ENCODE measurements at places on chromosomes 11 and 22.

GRCh38 chr11:11243590-11244469, 109.2 kb downstream of the CSNK2A3 start:
- peak; percentile 43 for DNase-seq

GRCh38 chr22:18905540-18906409, at the start of gene DGCR6:
Gene DGCR6, plus strand, starts transcription at chr22:18906320. Its CDS starts 55 bp downstream, at chr22:18906375.
- DNase-seq, result no peak

DNA sequence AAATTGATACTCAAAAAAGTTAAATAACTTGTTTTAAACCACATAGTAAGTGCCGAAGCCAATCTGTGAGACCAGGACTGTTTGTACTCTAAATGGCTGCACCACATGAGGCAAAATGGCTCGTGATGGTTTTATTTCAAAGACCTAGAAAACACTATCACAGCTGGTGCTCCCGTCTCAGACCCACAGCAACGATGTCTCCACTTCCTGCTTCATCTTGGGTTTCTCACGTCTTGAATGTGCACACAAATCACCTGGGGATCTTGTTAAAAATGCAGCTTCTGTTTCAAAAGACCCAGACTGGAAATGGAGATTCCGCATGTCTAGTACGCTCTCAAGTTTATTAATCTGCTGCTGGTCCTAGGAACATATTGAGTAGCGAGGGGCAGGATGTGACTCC, 1.2 kb downstream of the CD3E start:
- no peak for DNase-seq

DNA sequence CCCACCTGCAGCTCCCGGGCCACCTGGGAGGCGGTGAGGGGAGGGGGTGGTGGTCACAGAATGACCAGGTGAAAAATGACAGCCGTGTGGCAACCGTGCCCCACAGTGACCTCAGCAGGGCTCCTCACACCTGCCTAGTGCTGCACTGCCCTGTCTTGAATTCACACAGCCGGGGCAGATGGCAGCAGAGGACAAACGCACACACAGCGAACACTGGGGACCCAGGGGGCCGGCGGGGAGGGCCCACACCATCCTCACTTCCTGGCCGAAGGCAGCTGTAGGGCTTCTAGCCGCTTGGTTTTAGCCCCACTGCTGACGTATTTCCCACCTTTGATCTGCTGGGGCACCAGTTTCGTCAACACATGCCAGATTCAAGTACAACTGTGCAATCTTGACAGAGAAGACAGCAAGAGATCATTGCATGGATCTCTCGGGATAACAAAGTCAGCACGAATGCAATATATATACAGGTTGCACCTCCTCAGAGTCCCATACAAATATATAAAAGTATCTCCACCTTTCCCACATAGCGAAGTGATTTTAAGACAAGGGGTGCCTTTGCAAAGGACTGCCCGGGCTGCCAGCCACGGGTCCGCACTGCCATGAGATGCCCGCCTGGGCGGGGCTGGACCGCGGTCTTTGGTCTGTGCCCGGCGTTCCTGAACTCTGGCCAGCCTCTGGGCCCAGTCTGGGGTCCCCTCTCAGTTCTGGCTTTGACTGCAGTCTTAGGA, 26.9 kb downstream of the TRMU start:
- DNase-seq, result no peak

GRCh38 chr11:128235426-128235825, 351.9 kb downstream of the ETS1 start:
- DNase-seq, result peak; percentile 92

DNA sequence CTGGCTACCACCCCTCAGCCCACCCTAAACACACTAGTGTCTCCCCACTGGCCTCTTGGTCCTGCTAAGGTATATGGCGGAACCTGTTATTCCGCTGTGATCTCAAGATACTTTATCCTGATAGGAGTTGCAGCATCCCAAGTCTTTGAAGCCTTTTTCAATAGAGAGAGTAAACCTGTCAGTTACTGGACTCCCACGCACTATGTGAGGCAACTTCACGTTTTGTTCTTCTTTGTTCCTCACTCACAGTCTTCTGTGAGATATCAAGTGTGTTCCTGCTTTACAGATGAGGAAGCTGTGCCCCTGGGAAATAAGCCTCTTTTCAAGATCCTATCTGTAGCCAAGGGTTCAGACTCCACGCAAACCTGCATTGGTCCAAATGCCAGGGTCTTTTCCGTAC, 127.8 kb downstream of the MYO18B start:
- DNase-seq, result no peak

DNA sequence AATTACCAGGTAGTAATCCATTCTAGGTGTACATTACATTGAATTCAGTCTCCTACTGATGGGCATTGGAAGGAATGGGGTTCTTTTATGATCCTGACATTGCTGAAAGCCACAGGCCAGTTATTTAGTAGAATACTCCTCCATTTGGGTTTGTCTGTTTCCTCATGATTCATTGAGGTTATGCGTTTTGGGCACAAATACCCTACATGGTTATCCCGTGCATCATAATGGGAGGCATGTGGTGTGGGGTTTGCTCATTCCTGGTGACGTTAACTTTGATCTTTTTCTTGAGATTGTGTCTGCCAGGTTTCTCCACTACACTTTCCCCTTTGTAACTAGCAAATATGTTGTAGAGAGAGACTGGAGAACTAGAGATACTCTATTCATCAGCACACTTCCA, 5.5 kb downstream of the FOLR3 start:
- DNase-seq, result no peak

DNA sequence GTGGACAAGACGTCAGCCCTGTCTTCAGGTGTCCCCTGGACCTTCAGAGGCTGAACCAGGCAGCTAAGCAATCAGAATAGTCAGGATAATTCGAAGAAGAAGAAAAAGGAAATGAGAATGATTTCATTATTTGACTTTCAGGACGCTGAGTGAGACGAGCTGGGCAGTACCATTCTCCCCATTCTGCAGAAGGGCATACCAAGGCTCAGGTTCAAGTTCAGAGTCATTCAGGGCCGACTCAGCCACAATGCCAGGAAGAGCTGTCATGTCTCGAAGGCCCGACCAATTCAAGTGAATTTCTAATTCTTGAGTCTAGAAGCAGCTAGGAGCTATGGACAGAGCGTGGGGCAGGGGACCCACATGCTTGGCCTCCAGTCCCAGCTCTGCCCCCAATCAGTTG, 33.8 kb upstream of the CD82 start:
- no peak for DNase-seq

DNA sequence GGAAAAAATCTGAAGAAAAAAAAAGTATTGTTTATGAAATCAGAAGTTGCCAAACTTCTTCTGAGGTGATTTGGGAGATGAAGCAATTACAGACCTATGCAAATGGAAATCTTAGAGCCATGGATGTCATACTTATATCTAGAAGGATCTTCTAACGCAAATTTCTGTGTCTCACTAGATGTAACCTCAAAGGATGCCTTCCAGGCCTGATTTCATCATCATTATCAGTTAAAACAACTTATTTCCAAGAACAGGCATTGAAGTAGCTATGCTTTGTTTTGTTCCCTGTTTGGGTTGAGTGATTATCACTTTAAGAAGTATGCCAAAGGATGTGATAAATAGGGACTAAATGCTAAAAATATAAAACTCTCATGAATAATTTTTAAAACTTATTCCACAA, 43.9 kb upstream of the ANGPTL5 start:
- no peak for DNase-seq

DNA sequence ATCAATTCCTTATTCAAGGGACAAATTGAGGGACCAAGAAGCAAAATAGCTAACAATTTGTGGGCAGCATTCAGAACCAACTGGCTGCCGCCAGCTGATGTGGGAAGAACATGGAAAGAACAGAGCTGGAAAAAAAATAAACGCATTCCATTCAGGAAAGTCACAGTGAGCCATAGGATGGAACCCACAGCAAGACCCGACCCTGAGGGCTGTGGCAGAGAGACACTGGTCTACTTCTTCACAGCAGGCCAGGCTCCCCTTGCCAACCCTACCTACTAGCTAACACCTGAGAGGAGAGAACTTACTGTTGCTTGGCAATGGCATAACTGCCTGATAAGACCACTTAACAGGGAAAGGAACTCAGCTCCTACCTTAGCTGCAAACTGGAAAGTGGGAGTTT, 123.5 kb upstream of the APOA1 start:
- no peak for DNase-seq

DNA sequence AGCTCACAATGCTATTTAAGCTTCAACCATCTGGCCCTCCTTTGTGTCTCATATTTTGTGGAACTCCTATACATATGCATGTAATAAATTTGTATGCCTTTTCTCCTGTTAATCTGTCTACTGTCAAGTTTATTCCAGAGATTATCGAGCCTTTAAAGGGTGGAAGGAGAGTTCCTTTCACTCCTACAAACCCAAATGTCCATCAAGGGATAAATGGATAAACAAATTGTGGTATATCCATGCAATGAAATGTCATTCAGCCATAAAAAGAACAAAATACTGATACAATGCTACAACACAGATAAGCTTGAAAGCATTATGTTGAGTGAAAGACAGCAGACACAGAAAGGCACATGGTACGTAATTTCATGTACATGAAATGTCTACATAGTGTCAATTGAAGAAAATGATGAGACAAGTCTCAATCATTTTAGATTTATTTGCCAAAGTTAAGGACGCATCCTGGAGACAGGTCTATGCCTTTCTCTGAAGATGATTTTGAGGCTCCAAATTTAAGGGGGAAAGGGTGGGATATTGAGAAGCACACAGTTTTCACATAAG, 17.7 kb upstream of the FEZ1 start:
- DNase-seq, result no peak

DNA sequence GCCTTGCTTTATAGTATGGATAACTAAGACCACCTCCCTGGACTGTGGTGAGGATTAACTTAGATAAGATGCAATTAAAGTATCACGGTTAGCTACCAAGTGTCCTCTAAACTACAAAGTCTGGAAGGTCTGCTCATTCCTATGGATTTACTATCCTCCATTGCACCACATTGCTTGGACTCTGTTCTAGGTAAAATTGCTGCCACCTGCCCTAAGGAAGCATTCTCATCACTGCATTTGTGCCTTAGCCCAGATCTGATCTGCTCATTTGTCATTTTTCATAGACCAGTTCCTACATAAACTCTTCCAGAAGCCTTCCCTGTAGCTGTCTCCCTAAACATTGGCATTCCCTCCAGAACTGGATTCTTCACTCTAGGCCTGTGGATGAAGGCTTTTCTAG, 380.0 kb downstream of the INSC start:
- DNase-seq, result no peak

DNA sequence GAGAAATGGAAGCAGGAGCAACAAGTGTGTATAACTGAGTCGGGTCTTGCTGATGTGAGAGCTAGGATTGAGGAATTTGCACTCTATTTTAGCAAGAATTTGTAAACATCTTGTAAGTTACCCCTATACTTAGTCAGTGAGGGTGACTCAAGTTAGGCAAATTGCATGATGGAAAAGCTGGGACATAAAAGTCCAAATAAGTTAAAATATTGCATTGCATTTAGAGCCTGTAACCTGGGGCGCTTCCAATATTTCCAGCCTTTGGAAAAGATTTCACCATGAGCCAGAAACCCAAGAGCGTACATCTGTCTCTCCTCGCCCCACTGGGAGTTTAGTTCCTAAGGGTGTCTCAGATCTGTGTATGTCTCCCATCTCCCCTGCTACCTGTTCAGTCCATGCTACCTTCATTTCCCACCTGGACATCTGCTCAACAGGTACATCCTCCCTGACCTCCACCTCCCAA, 37.0 kb upstream of the ACCSL start:
- DNase-seq, result no peak

GRCh38 chr11:2211113-2211971, 39.7 kb upstream of the TH start:
- DNase-seq, result peak; percentile 38

- no peak for DNase-seq
These were observed 4.7 kb downstream of the LMF2 start for GRCh38 chr22:50502628-50503474.

- no peak for DNase-seq
These were observed 1.1 kb downstream of the GATD1 start for GRCh38 chr11:776263-776560.

DNA sequence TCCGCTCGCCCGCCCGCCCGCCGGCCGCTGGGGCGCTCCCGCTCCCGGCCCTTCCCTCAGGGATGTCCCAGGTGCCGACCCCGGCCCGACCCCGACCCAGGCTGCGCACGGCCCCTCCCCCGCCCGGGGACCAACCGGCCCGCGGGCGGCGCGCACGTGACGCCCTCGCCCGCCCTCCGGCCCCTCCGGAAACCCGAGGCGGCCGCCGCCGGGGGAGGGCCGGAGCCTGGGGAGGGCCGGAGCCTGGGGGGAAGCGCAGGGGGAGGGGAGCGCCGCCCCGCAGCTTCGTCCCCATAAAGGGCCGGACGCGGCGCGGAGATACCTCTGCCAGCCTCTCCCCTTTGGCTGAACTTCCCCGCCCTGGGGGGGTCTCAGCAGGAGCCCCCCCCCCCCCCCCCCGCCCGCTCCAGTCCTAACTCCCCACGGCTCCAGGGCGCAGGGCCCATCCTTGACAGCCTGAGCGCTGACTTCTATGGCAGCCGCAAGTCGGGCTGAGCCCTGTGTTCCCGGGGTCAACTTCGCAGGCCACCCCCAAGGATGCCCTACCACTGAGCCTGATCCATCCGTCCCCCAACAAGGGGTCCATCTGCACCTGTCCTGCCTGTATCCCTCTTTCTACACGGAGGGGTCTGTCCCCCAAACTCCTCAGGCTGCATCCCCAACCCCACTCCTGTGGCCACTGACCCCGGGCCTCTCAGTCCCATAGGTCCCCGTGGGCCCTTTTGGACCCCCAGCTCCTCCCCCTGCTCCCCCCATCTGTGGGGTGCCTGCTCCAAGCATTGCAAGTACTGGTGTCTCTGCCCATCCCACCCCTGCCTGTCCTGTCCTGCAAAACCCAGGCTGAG, at the start of gene MAPK12:
TSS of gene MAPK12 (minus strand) at position 69 of the 845 bp plus-strand sequence. CDS start 174 bp downstream, outside the sequence.
- DNase-seq, result no peak

DNA sequence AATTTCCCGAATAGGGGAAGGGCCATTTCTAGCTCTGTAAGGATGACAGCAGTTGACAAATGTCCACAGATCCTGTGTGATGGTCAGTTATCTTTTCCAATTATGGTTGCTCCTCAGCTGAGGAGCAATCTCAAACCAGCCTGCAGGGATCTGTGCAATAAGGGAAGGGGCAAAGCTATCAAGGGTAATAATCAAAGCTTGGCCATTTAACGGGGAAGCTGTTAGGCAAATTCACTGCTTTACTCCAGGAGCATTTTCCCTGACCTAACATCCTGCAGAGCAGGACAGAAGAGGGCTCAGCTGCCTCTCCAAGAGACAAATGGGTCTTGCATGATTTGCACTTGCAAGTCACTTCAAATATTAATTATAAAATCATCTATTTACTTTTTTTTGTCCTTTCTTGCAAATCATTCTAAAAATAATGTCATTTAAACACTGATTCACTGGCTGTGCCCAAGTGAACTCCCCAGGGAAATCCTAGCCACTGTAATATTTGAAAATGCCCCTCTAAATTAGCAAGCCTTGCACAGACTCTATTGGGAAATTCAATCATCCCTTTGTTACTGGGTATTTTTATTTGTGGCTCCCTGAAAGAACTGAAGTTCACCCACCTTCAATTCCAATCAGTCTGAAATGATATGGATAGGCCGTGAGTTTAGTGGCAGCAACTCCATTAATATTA, 1256.7 kb downstream of the LRRC4C start:
- DNase-seq, result no peak

GRCh38 chr11:5081405-5081804, 12.0 kb downstream of the OR52E1 start:
- no peak for DNase-seq

GRCh38 chr11:102288725-102289083, 28.6 kb upstream of the BIRC3 start:
- no peak for DNase-seq

All from NCI-H2029 (cell line).